ENCODE measurements at places on chromosomes 13 and 19.

DNA sequence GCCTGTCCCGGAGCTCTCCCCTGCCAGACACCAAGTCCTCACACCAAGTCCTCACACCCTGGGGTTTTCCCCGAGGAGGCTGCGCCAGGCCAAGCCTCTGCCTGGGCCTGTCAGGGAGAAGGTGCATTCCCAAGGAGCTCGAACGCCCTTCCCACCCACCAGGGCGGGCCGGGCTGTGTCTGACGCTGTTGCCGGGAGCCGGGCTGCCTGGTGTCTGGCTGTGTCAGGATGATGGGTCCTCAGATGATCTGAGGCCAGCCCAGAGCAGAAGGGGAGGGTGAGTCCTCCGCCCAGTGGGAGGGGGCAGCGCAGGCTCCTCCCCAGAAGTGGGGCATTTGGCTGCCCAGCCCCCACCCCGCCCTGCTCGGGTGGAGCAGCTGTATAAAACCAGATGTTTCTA is 2.3 kb upstream of the HAS1 start:
- peak; percentile 72 for ATAC-seq

DNA sequence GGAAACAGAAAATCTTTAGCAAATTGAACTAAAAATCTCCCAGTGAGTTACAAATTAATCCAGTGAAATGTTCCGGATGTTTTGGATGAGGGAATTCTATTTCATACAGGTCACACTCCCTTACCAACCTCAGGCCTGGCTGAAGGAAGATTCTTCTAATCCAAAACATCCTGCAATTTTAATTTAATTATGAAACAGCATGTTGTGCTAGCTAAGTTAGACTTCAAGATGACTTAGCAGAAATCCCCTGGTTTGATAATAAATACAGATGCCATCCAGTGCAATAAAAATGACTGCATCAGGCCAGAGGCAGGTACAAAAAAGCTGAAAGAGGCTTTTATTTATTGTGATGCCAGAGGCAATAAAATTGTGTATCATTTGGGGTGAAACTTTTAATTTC is 96.7 kb upstream of the CLDN10 start:
- peak; percentile 65 for ATAC-seq

GRCh38 chr19:30671367-30671619 is 299.1 kb downstream of the ZNF536 start:
- ATAC-seq, result no peak

DNA sequence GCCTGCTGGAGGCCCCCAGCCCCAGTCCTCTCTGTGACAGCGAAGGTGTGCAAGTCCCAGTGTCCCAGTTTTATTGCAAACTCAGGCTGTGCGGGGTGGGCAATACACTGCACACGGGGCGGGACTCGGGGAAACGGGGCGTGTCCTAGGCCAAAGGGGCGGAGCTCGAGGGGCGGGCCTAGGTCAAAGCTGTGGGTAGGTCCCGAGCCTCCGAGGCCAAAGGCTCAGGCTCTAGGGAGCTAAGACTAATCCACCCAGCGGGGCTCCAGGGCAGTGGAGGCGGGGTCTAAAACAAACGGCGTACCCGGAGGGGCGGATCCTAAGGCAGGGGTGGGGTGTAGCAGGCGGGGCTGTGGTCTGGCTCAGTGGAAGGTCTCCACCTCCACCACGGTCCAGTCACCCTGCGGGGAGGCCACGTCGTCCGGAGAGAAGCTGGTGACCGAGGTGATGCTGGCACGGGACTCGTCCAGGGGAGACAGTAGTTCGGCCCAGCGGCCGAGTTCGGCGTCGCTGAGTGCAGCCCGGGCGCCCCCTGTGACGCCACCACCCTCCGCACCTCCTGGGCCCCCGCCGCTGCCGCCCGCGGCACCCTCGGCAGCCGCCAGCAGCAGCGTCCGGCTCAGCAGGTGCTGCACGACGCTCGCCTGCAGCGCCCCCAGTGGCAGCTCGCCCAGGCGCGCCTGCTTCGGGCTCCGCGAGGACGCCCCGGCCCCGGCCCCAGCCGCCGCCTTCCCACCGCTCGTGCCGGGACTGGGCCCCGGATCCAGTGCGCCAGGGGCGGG is 5.3 kb downstream of the PRR36 start:
- no peak for ATAC-seq

GRCh38 chr13:108795841-108796240 is 166.4 kb downstream of the MYO16 start:
- ATAC-seq, result no peak

GRCh38 chr19:13025819-13026456 is 30.7 kb downstream of the NFIX start:
- no peak for ATAC-seq

- ATAC-seq, result no peak
Measured at GRCh38 chr13:108368250-108368905, 98.9 kb downstream of the TNFSF13B start.

GRCh38 chr13:79803989-79804388 is 323.0 kb downstream of the NDFIP2 start:
- no peak for ATAC-seq

DNA sequence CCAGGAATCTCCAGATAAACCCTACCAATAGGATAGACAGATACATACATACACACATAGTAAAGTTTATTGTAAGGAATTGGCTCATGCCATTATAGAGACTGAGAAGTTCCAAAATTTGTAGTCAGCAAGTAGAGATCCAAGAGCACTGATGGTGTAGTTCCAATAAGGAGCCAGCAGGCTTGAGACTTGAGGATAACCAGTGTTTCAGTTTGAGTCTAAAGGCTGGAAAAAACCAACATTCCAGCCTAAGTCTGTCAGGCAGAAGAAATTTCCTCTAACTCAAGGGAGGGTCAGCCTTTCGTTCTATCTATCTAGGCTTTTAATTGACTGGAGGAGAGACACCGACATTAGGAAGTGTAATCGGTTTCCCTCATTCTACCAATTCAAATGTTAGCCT is 110.2 kb upstream of the TSHZ3 start:
- ATAC-seq, result no peak

DNA sequence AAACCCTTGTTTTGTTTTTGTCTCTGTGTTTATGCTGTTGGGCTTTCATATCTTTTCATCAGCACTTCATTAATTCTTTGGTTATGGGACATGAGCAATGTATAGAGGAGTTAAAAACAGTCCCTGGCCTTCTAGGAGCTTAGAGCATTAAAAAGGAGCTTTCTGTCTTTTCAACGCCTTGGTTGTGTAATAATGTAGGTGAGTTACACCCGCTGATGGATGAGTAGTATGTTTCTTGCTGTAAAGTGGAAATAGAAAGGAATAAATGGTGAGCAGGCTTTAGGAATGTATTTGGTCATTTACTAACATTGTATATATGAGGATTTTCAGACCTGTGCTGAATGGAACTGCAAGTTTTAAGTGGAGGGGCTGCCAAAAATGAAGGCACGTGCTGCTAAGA is 121.5 kb upstream of the RNF113B start:
- ATAC-seq, result no peak

DNA sequence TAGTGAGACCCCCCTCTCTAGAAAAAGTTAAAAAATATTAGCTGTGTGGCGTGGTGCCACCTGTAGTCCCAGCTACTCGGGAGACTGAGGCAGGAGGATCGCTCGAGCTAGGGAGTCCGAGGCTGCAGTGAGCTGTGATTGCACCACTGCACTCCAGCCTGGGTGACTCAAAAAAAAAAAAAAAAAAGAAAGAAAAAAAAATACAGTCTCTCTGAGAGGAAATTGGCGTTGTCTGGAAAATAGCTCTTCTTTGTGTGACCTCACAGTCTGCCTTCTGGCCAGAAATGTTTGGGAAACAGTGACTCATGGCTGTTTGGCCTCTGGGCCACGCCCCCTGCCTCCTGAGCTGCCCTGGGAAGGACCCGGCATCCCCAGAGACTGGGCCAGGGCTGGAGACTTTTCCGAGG is 10.7 kb downstream of the MARCHF2 start:
- peak; percentile 98 for ATAC-seq

Data from SK-N-SH treated with all-trans-retinoic acid at 6 μM for 48 hours (cell line).